ENCODE measurements at places on chromosomes 2 and 18. TPM values are rescaled to one million over a fixed set of nuclear protein-coding genes. Genes with fewer than 3 reads are reported as not detected.

ITSN2 gene
- 20.4 TPM for total RNA-seq

LAPTM4A gene
- 114 TPM for total RNA-seq

RFX8 gene
- total RNA-seq: not detected

RNPEPL1 gene
- 43.5 TPM for total RNA-seq

ABCB11 gene
- total RNA-seq: 0.12 TPM

LINC00305 gene
- 0.21 TPM for total RNA-seq

CFAP221 gene
- 11.0 TPM for total RNA-seq

TLX2 gene
- not detected for total RNA-seq

SMYD1 gene
- total RNA-seq: 289 TPM

TEKT4 gene
- total RNA-seq: not detected

SPDYA gene
- 1.4 TPM for total RNA-seq

ZNF397 gene
- total RNA-seq: 21.5 TPM

MEP1B gene
- 0.04 TPM for total RNA-seq
